ENCODE measurements at places on chromosomes 2 and 18. TPM values are rescaled to one million over a fixed set of nuclear protein-coding genes. Genes with fewer than 3 reads are reported as not detected.

The KCNG3 gene
- total RNA-seq: 0.88 TPM

The ITGA4 gene
- total RNA-seq: 0.90 TPM

The TMEM127 gene
- 58.3 TPM for total RNA-seq

The MTCL1 gene
- 48.7 TPM for total RNA-seq

The ZNF396 gene
- total RNA-seq: 4.8 TPM

GRCh38 chr2:63044362-63045327, 6.0 kb upstream of the OTX1 start:
- peaks cover 60% of the 10 kb centered on the region for H3K27me3 ChIP-seq
- H3K27ac ChIP-seq: peak overlapping the region; percentile 84
- DNase-seq: no peak
- H3K4me1 ChIP-seq: peaks cover 29% of the 10 kb centered on the region
- H3K4me3 ChIP-seq: peak overlapping the region; percentile 84

DNA sequence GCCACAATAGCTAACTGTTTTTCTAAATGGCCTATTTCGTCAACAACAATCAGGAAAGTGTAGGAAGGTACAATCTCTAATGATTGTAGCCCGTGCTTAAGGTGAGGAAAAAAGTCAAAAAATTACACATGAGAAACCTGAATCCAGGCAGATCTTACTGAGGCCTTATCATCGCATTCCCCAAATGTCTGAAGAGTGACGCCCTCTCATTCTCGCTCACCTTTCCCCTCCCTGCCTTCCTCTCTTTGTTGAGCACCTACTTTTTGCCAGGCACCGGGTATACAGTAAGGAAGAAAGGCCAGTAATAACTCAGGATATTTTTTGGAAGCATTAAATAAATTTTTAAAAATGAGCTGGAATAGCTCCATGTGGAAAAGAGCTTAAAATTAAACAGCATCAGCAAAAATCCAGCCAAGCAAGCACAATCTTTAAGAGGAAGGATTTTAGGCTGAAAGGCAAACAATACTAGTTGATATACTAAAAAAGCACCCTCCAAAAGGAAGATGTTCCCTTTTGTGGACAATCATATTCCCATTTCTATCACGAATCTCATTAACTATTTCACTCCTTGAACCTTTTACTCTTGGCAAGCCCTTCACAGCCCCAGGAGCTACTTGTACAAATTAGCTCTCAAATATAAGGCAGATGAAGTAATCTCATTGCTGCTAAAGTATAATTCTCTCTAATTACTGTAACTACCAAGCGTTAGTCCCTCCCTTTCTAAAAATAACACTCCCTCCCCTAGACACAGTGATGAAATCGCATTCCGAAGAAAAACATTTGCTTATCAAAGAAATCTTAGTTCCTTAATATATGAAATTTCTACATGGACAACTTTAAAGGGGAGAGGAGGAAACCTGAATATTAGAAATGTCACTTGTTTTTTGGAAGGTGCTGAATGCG, 40.0 kb downstream of the STAT1 start:
- H3K27ac ChIP-seq: no peak overlapping the region
- no peak for DNase-seq
- H3K4me1 ChIP-seq: no peaks in the 10 kb centered on the region
- no peaks in the 10 kb centered on the region for H3K27me3 ChIP-seq
- peaks cover 67% of the 10 kb centered on the region for H3K36me3 ChIP-seq
- no peak overlapping the region for H3K4me3 ChIP-seq

GRCh38 chr18:56393870-56394269, 244.5 kb downstream of the TXNL1 start:
- no peak overlapping the region for H3K4me3 ChIP-seq
- H3K4me1 ChIP-seq: peaks cover 9% of the 10 kb centered on the region
- H3K27ac ChIP-seq: no peak overlapping the region
- H3K27me3 ChIP-seq: no peaks in the 10 kb centered on the region
- DNase-seq: no peak

DNA sequence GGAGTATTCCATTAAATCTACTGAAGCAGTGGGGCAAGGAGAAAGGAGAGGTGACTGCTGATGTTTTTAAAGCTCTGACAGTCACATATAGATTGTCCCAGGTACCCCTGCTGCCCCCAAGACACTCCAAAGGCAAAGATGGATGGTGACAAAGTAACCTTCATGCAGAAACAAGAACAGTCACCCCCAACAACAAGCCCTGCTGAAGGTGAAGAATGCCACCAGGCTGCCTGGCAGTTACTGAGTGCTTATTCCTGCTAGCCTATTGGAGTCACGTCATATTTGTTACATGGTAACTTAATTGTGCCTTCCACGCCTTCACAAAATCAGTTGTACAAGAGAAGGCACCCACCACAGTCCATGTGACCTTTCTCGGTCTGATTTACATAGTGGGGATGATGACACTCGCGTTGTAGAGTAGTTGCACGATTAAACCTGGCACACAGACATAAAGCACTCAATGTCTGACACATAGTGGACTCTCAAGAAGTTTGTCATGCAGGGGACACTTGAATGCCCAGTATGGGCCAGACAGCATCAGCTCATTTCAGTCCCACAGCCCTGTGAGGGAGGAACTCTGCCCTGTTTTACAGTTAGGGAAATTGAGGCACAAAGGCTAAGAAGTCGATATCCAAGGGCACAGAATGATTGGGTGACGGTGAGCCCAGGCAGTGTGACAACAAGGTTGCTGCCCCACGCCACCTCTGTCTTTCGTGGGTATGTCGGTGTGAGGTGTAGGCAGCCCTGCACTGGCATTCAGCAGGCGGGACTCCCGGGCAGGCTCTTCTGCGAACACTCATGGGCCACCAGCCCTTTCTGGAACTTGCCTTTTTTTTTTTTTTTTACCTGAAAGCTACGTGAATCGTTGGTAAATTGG, 62.7 kb downstream of the ZCCHC2 start:
- peaks cover 12% of the 10 kb centered on the region for H3K4me1 ChIP-seq

DNA sequence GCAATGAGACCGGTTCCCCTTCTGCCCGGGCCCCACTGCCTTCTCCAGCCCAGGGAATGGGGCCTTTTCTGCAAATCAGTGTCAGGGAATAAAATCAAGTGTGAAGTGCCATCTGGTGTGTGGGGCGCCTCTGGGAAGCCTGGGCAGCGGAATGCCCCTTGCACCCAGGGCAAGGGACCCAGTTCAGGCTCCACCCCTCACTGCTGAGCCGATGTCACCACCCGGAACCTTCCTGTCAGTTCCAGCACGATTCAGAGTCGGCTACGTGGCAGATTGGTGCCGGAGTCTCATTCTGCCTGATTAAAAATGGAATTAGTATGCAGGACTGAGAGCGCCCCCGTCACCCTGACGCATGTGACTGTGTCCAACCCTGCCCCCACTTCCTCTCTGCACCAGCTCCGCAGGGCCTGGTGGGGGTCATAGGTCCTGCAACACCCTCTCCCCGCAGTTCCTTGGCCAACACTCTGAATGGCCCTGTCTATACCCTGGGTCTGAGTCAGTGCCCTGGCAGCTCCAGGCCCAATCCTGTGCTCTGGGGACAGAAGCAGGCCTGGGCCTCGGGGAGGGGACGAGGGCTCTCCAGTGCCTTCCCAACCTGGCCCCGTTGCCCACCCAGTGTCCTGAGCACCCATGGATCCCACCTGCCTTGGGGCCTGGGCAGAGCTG, 8.2 kb upstream of the ALPI start:
- no peak for DNase-seq
- peaks cover 6% of the 10 kb centered on the region for H3K27me3 ChIP-seq
- H3K27ac ChIP-seq: no peak overlapping the region
- H3K4me3 ChIP-seq: no peak overlapping the region
- no peaks in the 10 kb centered on the region for H3K4me1 ChIP-seq
- no peaks in the 10 kb centered on the region for H3K36me3 ChIP-seq

DNA sequence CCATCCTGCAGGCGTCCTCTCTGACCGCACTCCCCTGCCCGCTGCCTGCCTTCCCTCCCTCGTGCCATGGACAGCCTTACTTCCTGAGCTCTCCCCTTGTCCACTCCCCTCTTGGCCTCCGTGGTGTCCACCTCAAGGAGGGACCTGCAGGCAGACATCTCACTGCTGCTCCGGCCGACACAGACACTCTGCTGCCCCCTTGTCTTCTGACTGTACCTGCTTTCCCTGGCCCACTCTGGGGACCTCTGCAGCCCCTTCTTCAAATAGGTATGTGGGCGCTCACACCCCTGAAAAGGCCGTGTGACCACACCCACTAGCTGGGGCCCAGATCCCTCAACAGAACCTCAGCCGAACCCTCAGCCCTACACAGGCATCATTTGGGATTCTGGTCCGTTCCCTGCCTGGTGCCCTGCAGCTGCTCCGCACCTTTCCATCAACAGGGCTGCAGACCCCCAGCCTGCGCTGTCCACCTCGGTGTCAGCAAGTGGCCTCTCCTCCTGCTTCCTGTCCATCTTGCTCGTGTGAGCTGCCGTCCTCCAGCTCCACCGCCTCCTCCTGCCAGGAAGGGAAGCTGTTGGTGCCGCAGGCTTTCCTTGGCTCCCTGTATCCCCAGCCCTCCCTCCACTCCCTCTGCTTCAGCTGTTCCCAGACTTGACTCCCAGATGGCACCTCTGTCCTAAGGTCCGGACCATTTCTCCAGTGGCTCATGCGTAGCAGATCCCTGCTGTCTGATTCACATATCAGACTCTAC, 94.1 kb downstream of the KLHL29 start:
- no peak overlapping the region for H3K4me3 ChIP-seq
- H3K27ac ChIP-seq: peak overlapping the region; percentile 16
- peaks cover 7% of the 10 kb centered on the region for H3K36me3 ChIP-seq
- no peaks in the 10 kb centered on the region for H3K27me3 ChIP-seq
- DNase-seq: no peak

DNA sequence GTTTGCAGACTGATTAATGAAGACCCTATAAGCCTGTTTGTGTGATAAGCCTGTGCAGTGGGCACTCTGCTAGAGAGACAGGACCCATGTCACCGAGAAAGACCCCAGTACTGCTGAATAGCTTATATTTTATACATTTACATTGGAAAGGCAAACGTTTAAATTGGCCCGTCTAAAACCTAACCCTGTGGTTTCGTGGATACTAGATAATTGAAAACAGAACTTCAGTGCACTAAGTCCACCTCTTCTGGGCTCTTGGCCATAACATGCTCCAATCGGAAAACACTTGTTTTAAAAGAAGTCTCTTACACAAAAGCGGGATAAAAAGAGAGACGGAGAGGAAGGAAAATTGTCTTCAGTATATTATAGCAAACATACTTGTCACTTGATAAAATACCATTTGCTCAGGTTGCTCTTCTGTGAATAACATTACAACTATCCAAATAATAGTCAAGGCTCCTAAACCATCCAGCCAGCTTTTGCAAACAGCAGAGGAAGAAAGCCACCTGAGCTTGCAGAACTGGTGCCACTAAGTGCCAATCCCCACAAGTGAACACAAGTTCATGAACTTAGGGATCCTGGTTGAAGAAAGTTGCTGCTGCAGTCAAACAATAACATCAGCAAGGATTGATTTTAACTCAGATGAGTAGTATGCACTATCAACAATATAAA, 218.4 kb upstream of the FN1 start:
- H3K36me3 ChIP-seq: no peaks in the 10 kb centered on the region
- DNase-seq: no peak
- H3K4me3 ChIP-seq: no peak overlapping the region
- no peak overlapping the region for H3K27ac ChIP-seq
- H3K27me3 ChIP-seq: no peaks in the 10 kb centered on the region
- peaks cover 15% of the 10 kb centered on the region for H3K4me1 ChIP-seq

DNA sequence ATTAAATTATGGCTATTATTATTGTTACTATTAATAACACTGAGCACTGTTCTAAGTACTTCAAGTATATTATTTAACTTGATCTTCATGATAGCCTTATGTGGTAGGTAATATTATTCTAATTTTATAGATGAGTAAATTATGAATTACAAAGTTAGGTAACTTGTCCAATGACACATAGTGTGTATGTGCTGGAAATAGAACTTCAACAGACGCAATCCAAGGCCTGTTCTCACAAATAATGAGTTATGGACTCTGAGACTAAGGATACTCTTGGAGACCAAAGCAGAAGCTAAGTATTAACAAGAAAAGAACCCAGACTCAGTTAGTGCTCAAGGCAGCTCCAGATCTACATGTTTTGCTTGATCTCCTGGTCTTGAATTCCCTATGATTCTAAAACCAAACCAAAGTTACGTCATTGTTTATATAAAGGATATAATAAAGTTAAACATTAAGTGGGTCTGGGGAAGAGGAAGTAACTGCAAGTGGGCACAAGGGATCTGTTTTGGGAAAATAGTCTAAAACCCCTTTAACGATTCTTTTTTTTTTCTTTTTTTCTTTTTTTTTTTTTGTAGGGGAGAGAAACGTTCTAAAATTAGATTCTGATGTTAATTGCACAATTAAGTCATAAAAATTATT, 211.3 kb downstream of the ERBB4 start:
- no peak for DNase-seq
- no peak overlapping the region for H3K4me3 ChIP-seq
- peaks cover 6% of the 10 kb centered on the region for H3K4me1 ChIP-seq
- H3K27ac ChIP-seq: no peak overlapping the region

DNA sequence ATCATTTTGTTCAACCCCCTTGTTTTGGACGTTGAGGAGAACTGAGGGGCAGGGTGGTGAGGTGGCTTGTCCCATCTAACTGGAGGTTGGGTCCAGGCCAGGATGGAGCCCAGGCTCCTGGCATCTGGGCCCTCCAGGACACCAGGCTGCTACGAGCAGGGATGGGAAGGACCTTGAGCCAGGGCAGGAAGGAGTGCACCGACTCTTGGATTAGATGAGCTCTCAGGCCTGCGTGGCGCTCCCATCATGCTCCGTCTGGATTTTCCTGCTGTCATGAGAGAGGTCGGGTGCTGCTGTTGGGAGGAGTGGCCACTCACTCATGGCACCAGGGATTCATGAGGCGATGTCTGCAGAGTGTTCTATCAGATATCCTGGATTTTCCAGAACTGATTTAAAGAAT, 18.3 kb upstream of the ALLC start:
- DNase-seq: peak; percentile 25
- H3K27ac ChIP-seq: no peak overlapping the region
- H3K4me3 ChIP-seq: no peak overlapping the region
- peaks cover 12% of the 10 kb centered on the region for H3K27me3 ChIP-seq
- no peaks in the 10 kb centered on the region for H3K36me3 ChIP-seq

- H3K27me3 ChIP-seq: no peaks in the 10 kb centered on the region
- H3K27ac ChIP-seq: no peak overlapping the region
- H3K4me3 ChIP-seq: no peak overlapping the region
- H3K36me3 ChIP-seq: no peaks in the 10 kb centered on the region
- H3K4me1 ChIP-seq: peaks cover 30% of the 10 kb centered on the region
Measured at GRCh38 chr18:55997151-55997561, 409.2 kb upstream of the TCF4 start.

GRCh38 chr18:75533950-75534349, 106.4 kb upstream of the SMIM21 start:
- DNase-seq: peak; percentile 25
- no peak overlapping the region for H3K27ac ChIP-seq
- no peaks in the 10 kb centered on the region for H3K4me1 ChIP-seq
- no peaks in the 10 kb centered on the region for H3K36me3 ChIP-seq
- no peaks in the 10 kb centered on the region for H3K27me3 ChIP-seq

DNA sequence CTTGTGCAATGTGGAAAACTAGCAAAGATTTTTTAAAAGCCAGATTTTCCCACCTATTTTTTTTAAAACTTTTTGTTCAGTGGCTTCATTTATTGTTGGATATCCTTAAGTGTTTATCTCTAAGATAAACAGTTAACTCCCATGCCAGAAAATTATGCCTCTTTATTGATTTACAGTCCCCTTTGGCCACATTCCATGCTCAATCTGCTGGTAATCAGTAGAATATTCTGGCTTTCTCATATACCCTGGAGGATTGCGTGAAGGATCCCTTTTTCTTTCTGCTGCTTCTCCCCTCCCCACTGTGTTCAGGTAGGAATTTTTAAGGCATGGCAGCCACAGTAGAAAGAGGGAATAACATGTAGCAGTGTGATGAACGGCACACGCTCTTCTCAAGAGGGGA, 2.6 kb downstream of the GRHL1 start:
- peaks cover 40% of the 10 kb centered on the region for H3K27me3 ChIP-seq
- DNase-seq: no peak
- peak overlapping the region; percentile 95 for H3K27ac ChIP-seq
- peak overlapping the region; percentile 93 for H3K4me3 ChIP-seq
